ENCODE measurements at places on chromosomes 5 and 9.

- no peak for DNase-seq
These were observed 43.4 kb upstream of the PDE8B start for GRCh38 chr5:77167063-77167462.

GRCh38 chr9:124392871-124393460, 22.3 kb downstream of the PSMB7 start:
- DNase-seq = peak; percentile 44

DNA sequence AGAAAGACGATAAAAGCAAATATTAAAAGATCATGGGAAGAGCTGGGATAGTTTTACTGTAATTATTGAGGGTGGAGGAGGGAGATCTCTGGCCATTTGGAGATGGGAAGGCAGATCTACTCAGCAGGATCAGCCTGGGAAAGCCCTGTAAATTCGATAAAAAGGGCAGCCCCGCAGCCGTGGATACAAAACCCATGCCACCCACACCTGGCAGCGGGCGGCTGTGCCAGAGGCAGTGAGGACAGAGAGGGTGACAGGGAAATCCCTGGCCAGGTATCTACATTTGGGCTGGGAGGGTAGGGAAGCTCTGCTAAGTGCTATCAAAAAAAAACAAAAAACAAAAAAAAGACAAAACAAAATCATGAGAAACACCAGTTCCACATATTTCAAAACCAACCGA, 379.2 kb upstream of the IRX1 start:
- DNase-seq = no peak

DNA sequence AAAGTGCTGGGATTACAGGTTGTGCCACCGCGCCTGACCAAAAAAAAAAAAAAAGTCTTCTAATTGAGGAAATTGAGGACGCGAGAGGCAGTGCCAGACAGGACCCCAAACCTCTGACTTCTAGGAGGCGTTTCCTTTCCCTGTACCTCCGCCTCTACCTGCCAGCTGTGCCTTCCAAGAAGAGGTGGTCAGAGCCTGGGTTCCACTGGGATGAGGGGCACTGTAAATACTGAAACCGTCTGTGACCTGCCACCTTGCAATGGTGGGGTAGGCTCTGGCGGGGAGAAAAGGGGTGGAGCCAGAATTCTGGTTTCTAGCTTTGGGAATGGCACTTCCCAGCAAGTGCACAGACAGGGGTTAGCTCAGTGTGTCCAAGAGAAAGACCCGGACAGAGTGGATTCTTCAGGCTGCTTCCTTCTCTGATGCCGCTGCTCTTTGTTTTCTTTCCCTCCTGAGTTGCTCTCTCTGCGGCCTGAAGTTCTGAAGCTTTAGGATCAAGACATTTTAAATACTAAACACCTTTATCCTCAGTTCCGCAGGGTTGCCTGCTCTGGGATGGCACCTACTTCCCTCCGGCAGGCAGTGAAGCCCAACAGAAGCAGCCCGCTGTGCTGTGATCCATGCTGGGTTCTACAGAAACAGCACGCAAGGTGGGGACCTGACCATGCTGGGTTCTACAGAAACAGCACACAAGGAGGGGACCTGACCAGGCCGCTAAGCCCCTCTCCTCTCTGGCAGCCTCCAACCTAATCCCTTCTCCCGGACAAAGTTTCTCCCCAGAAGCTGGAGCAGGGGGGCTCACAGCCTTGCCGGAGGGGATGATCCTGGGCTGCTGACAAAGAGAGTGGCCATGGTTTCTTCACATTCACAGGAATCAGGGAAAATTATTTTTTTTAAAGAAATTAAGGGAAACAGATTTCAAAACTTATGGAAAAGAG, 65.2 kb downstream of the OTULIN start:
- no peak for DNase-seq

DNA sequence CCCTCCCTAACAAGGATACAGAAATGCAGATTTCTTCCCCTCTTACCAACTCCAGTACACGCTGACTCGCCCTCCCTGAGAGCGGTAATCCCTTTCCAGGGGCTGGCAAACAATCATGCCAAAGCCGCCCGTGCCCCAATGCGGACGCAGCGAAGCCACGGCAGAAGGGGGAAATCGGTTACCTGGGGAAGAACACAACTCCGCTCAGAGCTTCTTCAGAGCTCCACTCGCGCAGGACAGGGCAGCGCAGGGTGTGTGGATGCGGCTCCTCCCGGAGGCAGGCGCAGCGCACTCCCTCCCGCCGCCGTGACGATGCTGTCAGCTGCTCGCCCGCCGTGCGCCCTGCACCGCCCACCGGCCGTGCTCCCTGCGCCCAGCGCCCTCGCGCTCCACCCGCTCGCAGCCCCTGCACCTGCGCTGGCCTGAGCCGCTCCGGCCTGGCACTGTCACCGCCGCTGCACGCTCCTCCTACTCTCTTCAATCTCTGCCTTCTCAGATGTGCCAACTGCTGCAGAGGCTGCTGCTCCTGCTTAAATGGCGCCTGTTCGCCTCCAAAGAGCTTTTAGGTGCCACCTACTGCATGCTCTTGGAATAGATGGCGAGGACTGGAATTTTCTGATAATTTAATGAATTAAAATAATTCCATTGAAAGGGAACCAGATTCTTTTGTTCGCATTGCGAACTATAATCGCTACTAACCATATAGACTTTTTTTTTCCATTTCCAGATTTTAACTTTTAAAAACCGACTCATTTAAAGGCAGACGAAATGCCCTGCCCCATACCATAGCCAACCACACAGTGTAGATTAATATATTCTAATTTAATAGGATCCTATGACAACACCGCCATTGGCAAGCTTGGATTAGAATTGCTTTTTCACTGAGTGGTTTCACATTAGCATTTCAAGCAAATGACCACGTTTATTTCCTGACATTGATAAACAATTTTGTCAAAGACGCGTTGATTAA, at the start of gene DIRAS2:
Gene DIRAS2 (minus strand): TSS at position 255 of the 970 bp plus-strand sequence. CDS start 28,997 bp downstream, outside the sequence.
- DNase-seq = peak; percentile 55

DNA sequence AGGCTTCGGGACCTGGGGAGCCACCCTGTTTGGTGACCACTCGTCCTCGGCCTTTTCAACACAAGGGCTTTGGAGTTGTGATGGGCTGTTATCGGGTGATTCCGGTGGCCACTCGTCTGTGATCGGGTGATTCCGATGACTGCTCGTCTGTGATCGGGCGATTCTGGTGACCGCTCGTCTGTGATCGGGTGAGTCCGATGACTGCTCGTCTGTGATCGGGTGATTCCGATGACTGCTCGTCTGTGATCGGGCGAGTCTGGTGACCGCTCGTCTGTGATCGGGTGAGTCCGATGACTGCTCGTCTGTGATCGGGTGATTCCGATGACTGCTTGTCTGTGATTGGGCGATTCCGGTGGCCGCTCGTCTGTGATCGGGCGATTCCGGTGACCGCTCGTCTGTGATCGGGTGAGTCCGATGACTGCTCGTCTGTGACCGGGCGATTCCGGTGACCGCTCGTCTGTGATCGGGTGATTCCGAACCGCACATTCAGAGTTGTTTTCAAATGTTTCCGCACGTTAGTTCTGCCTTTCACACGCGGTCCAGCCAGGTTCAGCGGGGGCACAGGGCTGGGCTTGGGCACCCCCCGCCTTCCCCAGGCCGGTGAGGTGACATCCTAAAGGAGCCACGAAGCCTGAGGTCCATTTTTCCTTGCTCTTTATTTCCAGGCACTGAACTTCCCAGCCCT, 30.3 kb downstream of the TPPP start:
- DNase-seq = no peak

DNA sequence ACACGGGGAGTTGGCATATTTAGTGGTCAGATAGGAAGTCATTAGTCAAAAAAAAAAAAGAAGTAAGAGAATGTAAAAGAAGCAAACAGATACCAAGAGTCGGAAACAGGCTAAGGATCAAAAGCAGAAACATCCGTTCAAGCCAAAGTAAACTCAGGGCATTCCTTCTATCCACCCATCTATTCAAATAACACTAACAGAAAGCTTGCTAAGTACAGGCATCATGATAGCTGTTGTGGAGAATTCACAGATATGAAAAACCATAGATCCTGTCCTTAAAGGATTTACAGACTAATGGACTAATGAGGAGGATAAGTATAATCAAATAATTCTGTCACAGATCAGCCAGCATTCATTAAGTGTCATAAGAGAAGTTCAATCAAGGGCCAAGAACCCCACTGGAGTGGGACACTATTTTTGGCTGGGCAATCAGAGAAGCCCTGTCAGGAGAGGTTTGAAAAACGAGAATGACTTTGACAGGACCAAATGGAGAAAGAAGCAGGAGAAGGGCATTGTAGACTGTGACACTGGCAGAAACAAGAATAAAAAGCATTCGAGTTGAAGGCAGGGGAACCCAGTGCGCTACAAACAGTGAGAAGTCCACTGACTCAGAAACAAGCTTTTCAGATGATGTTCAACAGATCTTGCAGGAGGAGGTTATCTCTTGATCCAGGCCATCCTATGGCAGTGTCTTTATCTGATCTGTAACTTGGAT, 154.2 kb upstream of the TSLP start:
- no peak for DNase-seq

- no peak for DNase-seq
These were observed 219.2 kb downstream of the EBF1 start for GRCh38 chr5:158880483-158881001.

DNA sequence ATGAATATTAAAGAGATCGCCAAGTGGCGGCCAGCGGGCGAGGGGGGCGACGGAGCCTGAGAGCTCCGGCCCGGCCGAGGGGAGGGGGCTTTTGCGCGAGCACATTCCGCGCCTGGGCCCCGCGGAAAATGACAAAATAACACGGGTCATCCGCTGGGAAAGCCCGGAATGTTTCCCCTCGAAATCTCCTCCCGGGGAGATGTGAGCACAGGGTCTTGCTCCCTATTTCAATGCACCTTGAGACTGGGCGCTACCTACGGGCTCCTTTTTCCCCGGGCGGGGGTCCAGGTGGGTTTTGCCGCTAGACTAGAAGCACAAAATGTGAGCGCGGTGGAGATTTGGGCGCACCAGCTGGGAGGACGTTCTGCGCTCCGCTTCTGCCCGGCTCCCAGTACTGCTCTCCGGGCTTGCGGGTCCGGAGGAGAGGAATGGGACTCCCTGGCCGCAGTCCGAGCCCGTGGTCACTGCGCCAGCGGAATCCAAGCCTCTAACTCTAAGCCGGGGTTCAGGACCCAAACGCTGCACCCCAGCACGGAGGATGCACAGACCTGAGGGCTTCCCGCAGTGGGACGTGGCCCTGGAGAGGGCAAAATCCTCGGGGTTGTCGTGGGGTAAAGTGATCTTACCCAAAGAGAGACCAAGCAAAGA, 2.8 kb upstream of the PRDM12 start:
- DNase-seq = no peak

- no peak for DNase-seq
These were observed 73.7 kb downstream of the ZNF462 start for GRCh38 chr9:106936680-106937079.

DNA sequence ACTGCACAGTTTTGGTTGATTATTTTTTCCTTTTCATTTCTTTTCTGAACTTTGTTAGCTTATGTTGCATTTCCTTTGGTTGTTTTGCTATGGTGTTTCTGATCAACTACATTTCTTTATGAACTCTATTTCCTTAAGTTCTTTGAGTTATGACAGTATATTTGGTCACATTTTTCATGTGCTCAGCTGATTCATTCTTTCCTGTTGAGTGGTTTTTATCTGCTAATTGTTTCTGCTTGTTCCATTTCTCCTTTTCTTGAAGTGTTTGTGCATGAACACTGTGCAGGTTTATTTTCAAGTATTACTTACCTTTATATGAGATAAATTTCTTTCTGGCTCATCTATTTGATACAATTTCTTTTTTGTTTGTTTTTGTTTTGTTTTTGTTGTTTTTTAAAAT, 50.9 kb upstream of the MACIR start:
- DNase-seq = no peak

DNA sequence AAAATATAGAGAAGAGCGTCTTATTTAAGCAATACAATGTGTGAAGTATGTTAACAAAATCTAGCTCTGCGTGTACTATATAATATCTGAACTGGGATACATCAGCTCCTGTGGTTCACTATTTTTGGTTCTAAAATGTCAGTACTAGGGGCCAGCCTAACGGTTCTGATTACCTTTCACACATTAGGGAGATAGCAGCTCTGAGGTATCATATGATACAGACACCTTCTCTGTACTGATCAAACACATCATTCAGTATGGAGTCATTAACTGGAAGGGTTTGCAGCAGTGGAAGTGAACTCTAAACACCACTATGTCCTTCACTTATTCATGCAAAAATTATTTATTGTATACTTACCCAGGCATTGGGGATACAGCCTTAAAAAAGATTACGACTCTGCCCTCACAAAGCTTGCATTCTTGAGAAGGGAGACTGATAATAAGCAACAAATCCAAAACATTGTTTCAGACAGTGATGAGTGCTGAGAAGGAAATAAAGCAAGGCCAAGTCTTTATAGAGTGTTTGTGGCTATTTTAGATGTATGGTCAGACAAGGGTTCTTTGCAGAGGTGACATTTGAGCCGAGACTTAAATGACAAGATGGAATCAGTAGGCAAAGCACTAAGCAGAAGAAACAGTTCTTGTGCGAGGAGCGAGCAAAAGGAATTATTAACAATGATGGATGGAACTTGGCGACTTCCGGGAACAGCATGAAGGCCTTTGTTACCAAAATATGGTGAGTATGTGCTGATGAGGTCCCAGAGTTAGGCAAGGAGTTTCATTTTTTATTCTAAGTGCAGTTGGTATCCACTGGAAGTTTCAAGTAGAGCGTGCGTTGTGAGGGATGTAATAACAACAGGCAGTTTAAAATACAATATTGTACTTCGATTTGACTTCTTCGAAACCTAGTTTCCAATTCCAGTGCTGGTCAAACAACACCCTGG, 1.8 kb upstream of the LNPEP start:
- DNase-seq = peak; percentile 50

DNA sequence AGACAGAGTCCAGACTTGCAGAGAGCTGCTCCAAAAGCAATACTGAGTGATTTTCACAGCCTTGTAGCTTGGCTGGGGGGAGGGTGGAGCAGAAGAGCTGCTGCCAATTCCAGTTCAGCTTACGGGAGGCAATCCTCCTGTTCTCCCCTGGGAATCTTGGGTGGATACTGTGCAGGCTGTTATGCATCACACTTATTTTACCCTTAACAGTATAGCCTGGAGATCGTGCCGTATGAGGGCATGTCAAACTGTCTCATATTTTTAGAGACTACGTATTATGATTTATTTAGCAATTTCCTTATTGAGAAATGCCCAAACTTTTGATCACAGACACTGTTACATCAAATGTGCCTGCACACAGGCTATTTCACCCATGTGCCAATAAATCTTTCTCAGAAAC, 85.2 kb downstream of the BASP1 start:
- no peak for DNase-seq

DNA sequence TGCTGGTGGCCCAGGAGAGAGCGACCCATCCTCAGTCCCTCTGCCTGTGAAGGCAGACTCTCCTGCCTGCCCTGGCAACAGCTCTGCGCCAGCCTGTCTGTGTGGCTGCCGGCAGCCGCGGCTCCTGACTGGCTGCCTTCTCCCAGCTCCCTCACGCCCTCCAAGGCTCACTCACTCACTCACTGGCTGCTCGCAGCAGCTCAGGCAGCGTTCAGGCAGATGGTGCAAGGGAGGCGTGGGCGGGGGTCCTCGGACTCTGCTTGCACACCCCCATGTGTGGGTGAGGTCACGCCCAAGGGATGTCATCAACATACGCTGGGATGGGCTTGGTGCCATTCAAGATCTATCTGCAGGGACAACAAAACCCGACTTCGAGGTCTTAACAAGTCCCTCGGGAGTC, 66.7 kb downstream of the DAB2IP start:
- DNase-seq = no peak

Measured in DMS79 (cell line).